ENCODE measurements at places on chromosomes 11 and 22.

- no peak for DNase-seq
These were observed 43.8 kb downstream of the TRIOBP start for GRCh38 chr22:37740455-37741311.

DNA sequence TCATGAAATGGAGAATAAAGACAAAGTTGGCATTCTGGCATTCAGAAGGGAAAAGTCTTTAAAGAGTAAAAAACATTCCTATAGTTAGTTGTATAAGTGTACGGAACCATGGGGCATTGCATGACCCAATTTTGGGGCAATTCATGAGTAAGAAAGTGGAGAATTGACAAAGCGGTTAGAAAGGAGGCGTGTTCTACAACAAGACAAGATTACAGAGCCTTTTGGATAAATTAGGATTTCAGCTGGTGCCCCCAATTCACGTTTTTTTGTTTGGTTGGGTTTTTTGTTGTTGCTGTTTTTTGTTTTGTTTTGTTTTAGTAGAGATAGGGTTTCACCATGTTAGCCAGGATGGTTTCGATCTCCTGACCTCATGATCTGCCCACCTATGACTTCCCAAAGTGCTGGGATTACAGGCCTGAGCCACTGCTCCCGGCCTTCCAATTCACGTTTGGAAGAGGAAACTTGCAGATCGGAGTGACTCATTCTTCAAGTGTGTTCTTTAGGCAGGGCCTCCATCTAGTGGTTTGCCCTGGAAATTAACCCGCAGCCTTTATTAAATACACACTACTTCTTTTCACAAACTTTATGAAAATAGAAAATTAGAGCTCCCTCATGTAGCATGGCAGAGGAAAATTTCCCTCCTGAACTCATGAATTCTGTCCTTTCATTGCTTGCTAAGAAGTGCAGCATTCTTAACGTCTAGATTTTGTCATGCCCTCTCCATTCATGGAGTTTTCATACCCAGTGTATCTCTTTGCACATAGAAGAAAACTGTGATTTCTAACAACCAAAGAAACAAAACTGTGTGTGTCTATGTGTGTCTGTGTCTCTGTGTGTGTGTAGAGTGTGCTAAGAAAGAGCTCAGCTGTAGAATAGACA is 118.1 kb downstream of the BBOX1 start:
- DNase-seq = no peak

- no peak for DNase-seq
These were observed 26.5 kb upstream of the NECTIN1 start for GRCh38 chr11:119755356-119756071.

DNA sequence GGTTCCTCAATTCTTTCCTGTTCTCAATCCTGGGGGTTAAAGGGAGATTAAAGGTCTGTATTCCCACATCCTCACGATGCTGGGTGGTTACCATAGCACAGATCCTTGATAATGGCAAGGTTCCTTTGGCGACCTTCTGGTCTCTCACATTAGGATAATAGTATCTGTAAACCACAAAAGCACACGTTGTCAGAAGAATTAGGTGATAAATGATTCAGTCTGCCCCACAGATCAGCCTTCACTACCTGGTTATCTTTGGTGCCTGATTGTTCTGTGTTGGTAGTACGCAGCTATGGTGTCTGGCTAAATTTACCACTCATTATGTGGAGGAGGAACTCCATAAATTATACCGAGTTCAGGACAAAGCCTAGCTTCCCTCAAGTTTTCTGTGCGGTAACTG is 78.4 kb downstream of the C2CD3 start:
- DNase-seq = no peak

GRCh38 chr22:37529652-37530345 is 10.6 kb upstream of the CARD10 start:
- DNase-seq = no peak

GRCh38 chr11:95398437-95399112 is 167.6 kb upstream of the SESN3 start:
- DNase-seq = no peak
